ENCODE measurements at places on chromosomes 2 and 18. TPM values are rescaled to one million over a fixed set of nuclear protein-coding genes. Genes with fewer than 3 reads are reported as not detected.
A peak's percentile ranks its signal among the peaks of the same experiment; 100 is the strongest.

The RBM43 gene
- total RNA-seq: 4.9 TPM

The TRAPPC12 gene
- total RNA-seq: 53.2 TPM

The SERPINB13 gene
- total RNA-seq: not detected

The SPR gene
- 25.9 TPM for total RNA-seq

The TTN gene
- total RNA-seq: 0.33 TPM

The SPEG gene
- total RNA-seq: 13.1 TPM

- H3K4me3 ChIP-seq: no peak overlapping the region
- H3K4me1 ChIP-seq: no peaks in the 10 kb centered on the region
- no peak overlapping the region for H3K27ac ChIP-seq
Measured at GRCh38 chr18:46555213-46555612, 101.8 kb downstream of the LOXHD1 start.

- no peak for DNase-seq
- no peak overlapping the region for H3K4me3 ChIP-seq
- H3K27ac ChIP-seq: no peak overlapping the region
- H3K36me3 ChIP-seq: no peaks in the 10 kb centered on the region
- H3K4me1 ChIP-seq: no peaks in the 10 kb centered on the region
- no peaks in the 10 kb centered on the region for H3K27me3 ChIP-seq
Measured at GRCh38 chr18:51447351-51448342, 250.2 kb upstream of the MEX3C start.

GRCh38 chr2:43894743-43895142 lies 56.0 kb downstream of the ABCG8 start:
- H3K27ac ChIP-seq: no peak overlapping the region
- no peak for DNase-seq
- no peaks in the 10 kb centered on the region for H3K27me3 ChIP-seq
- H3K4me3 ChIP-seq: no peak overlapping the region

DNA sequence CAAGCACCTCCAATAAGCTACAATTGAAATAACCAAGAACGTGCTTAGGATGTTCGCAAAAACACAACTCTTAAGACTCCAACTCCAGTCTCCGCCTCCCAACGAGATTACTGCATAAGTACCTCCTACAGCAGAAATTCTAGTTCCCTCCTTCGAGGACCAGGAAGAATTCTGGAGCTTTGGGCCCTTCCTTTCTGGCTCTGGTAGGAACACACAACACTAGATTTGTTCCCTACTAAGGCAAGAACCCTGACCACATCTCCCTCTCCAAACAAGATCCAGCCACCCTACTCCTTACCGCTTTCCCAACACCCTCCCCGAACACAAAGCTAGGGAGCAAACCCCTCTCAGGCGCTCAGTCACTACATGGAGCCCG lies 721 bp downstream of the ADAM17 start:
- H3K27ac ChIP-seq: peak overlapping the region; percentile 92
- peak; percentile 86 for DNase-seq
- H3K27me3 ChIP-seq: no peaks in the 10 kb centered on the region
- H3K4me1 ChIP-seq: peaks cover 22% of the 10 kb centered on the region

GRCh38 chr2:145119225-145119624 lies 599.3 kb upstream of the ZEB2 start:
- H3K27ac ChIP-seq: no peak overlapping the region
- no peak overlapping the region for H3K4me3 ChIP-seq
- H3K4me1 ChIP-seq: peaks cover 4% of the 10 kb centered on the region
- no peak for DNase-seq
- H3K36me3 ChIP-seq: no peaks in the 10 kb centered on the region
- H3K27me3 ChIP-seq: no peaks in the 10 kb centered on the region

GRCh38 chr2:232866104-232866503 lies 4.0 kb upstream of the SNORC start:
- no peaks in the 10 kb centered on the region for H3K27me3 ChIP-seq
- no peak overlapping the region for H3K4me3 ChIP-seq
- no peaks in the 10 kb centered on the region for H3K36me3 ChIP-seq
- H3K4me1 ChIP-seq: no peaks in the 10 kb centered on the region
- no peak overlapping the region for H3K27ac ChIP-seq

GRCh38 chr2:134845719-134846118 lies 7.3 kb downstream of the ACMSD start:
- H3K27ac ChIP-seq: no peak overlapping the region
- DNase-seq: peak; percentile 37
- no peaks in the 10 kb centered on the region for H3K27me3 ChIP-seq
- no peaks in the 10 kb centered on the region for H3K36me3 ChIP-seq

Data from fibroblast of lung (primary cell).